ENCODE measurements at places on chromosomes 12 and 14. TPM values are rescaled to one million over a fixed set of nuclear protein-coding genes. Genes with fewer than 3 reads are reported as not detected.

- DNase-seq, result no peak
These were observed 63.2 kb upstream of the LMNTD1 start for GRCh38 chr12:25616286-25616685.

The P2RX2 gene
- not detected for total RNA-seq

GRCh38 chr12:63149909-63150712 lies 890 bp downstream of the AVPR1A start:
- DNase-seq, result no peak

DNA sequence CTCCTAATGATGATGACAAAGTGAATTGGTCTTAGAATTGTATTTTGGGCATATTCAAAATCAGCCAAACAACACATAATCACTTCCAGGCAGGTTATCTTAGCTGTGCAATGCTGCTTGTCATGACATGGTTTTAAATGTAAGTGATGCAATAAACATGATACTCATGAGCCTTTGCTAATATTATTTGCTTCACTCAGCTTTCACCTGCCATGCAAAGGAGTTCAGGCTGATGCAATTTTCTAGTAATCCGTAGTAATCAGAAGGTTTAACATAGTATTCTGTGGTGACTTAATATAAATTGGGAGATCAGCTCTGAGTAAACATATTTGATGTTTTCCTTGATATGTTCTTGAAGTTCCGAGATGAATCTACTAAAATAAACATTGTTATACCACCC lies 29.1 kb downstream of the TMEM260 start:
- no peak for DNase-seq

DNA sequence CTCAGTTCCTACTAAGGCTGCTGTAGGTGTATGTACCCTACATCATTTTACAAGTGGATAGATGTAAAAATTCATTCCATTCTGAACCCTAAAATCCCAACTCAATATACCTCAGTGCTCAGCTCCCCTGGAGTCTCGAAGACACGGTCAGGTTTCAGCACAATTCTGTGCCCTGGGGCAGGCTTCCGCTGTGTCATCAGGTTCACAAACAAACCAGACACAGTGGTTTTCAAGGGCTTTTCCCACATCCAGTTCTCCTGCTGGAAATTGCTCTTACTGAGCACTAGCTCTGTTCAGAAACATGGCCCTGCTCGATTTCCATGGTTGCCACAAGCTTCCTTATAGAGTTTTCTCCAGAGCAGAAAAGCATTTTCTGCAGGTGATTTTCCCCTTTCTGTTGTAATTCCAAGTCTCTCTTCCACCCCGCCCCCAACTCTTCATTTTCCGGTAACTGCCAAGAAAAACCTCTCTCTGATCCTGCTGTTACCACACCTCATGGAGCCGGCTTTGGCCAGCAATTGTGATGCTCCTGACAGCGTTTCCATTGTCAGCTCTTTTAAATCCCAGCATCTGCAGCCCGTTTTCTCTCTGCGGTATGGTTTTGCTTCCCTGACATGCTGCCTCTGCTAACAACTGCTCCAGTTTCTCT lies 483.0 kb upstream of the CCDC196 start:
- DNase-seq, result no peak

DNA sequence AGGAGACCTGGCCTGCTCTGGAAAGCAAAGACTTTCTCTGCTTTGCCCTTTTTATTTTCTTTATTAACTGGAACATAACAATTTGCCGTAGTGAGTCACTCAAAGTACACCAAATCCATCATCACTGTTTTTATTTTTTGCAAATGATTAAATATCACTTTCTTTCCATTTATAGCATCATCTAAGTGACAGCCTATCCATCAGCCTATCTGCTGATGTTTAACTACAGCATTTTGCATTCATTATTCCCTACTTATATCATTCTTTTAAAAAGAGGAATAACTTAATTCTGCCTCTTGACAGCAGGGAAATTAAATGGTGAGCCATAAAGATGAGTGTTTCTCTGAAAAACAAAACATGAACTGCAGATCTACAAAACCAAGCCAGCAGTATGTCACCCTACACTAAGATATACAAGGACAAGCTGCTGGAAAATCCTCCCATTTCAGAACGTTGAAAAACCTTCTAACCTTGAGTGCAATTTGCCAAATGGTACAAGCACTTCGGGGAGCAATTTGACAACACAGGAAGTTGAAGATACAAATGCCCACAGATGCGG lies 821.3 kb upstream of the TMEM132C start:
- no peak for DNase-seq

DNA sequence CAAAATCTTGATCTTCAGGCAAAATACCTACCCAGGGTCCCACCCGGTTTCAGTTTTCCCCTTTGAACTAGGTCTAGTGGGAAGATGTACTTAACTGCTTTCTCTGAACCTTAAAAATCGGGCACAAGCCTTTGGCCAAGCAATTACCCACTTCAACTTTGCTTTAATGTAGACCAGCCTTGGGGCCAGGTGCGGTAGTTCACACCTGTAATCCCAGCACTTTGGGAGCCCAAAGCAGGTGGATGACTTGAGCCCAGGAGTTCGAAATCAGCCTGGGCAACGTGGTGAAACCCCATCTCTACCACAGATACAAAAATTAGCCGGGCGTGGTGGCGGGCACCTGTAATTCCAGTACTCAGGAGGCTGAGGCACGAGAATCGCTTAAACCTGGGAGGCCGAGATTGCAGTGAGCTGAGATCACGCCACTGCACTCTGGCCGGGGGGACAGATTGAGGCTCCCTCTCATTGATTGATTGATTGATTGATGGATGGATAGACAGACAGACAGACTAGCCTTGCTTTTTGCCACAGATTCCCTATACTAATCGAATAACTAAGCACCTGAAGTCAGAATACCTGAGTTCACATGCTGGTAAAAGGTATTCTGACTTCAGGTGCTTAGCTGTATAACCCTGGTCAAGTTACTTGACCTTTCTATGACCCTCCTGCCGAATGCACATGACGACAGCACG lies 1.9 kb downstream of the CLIP1 start:
- DNase-seq, result no peak

GRCh38 chr12:24979329-24979728 lies 30.4 kb upstream of the BCAT1 start:
- no peak for DNase-seq

DNA sequence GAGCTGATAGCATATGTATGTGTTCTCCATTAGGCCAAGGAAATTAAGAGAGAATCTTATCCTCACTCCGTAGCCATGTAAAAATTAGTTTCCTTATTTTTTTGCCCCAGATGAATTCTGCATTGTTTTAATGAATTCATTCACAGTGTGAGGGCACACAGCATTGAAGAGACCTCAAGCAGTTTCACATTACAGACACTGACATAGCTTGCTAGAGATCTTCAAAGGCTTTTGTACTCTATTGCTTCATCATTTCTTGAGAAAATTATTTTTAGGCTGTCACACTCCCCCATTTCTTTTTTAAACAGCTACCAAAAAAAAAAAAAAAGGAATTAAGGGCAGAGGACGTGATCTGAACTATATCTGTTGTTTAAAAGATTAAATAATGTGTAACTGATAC lies 251.1 kb downstream of the BCAT1 start:
- DNase-seq, result peak; percentile 31

The PRB2 gene
- total RNA-seq, result not detected

All from umbilical cord (tissue), 2 donors.